ENCODE measurements at places on chromosomes 1 and 21.

DNA sequence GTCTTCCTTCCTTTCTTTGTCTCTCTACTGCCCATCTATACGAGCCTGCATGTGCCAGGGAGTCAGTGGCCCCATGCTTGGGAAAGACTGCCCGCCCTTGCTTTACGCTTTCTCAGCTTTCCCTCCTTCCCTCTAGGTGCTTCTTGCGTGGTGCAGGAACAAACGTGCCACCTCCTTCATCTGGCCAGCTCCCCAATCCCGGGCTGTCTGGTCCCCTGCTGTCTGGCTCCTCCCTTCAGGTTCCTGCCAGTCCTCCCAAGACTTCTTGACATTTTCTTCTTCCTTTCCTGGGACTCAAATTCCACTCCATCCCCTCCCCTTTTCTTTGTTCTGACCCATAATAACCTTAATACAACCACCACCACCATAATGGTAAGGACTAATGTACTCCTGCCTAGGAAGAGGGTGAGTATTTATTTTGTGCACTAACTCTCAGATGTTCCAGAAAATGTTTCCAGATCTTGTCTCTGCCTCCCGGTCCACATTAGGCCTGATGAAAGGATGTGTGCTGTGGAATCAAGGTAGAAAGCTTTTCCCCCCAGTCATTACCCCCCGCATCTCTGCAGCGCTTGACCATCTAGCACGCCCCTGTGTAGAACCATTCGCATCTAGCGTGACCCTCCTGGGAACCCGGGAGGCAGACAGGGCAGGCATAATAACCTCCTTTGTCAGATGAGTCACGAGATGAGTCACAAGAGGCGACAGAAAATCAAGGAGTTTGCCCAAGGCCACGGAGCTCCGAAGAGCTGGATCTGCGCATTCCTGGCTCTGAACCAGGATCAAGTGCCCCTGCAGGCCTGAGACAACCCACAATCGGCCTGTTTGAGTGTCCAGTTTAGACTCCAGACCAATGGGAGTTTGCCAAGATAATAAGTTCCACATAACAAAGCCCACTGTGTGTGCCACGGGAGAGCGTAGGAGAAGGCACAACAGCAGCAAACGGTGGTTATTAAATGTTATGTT is 60.1 kb upstream of the NEK2 start:
- no peak for DNase-seq

DNA sequence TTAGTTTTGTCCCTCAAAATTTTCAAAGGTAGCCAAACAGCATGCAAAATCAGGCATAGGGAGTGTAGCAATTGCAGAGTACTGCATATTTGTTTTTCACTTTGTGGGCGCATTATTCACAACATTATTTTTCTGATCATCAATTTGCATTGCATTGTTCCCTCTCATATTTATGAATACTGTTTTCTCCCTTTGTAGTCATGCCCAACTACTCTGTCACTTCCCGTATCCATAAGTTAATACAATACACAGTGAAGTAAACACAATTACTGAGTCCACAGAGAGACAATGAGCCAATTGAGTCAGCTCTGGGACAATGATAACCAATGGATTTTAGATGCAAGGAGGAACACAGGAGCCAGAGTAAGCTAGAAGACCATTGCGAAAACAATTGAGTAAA is 944.0 kb upstream of the ADGRL4 start:
- no peak for DNase-seq

- no peak for DNase-seq
These were observed 56.1 kb upstream of the ANGPTL1 start for GRCh38 chr1:178927003-178927402.

DNA sequence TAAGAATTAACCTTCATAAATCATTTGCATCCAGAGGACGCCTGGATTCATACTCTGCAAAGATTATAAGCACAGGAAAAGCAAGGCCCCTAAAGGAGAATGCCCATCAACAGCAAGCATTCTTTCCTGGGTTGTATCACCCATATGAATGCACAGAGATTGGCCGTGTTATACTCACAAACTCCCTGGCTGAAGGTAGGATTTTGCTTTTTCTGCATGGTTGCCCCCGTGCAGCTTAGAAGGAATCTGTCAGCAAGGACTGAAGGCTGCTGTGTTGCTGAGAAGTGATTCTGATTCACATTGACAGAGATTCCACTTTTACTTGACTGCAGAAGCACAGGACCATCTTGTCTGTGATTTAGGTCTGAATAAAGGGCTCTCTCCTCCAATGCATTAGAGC is 283.0 kb downstream of the LRRIQ3 start:
- no peak for DNase-seq

DNA sequence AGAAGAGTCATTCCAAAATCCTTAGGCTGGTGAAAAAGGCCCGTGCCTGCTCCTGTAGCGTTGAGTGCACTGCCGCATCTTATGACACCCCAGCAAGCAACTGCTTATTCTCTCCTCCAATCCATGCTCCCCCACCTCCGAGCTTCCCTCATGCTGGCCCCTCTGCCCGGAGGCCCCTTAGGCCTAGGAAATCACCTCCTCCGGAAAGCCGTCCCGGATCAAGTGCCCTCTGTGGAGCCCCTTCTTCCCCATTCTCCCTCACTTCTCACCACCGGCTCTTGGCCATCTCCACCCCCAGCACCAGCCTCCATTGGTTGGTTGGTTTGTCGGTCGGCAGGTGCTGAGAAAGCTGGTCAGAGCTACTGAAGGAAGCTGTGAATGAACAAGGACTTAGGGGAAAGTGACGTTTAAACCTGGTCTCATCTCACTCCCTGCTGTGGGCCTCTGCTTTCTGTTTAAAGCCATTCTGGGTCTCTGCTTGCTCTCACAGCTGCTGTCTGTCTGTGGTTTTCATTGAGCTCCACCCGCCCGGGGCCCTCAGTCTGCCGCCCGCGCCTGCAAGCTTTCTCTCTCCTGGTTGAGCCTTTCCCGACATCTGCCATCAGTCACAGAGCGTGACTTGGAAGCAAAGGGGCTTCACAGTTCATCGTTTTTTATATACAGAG is 122.2 kb downstream of the KCNN3 start:
- peak; percentile 81 for DNase-seq

- no peak for DNase-seq
These were observed 58.4 kb downstream of the CAPN2 start for GRCh38 chr1:223770621-223771315.

Data from upper lobe of left lung (tissue), 6 donors.